ENCODE measurements at places on chromosomes 5 and 9.

GRCh38 chr9:135907006-135907430 is 328 bp downstream of the CAMSAP1 start:
- no peak for DNase-seq

- no peak for DNase-seq
These were observed 644 bp downstream of the IER5L start for GRCh38 chr9:129177443-129177790.

DNA sequence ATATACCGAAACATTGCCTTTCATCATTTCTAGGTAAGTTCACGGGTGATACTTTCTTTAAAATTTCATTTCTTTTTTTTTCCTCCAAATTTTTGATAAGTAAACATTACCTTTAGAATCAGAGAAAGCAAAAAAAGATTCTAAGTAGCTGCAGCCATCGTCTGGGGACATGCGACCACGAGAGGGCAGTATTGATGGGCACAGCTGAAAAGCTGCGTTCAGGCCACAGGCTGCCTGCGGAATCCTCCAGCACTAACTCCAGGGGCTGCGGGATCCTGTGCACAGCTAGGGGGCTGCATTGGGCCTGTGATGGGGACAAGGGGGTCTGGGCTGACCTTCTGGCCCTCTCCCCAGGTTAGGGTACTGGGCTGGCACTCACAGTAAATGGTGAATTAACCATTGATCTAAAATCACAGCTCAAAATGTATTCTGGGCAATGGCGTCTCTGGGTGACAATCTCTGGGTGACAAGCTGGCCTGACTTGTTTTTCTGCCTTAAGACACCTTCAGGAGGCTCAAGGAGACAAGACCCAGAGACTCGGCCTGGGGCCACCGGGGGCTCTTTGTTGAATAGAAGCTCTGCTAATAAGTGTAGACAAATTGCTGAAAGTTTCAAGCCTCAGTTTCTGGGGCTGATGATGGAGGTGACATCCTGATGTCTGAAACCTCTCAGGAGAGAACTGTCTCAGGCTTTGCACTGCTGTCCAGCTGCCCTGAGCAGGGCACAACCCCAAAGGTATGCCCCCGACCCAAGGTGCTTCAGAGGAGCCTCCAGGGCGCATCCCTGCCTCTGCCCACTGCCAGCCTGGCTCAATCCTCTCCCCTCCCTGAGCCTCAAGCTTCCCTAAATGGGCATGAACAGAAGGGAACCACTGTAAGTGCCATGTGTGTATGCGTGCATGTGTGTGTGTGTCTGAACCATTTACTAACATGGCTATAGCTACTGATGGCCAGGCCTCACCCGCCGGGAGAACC is 44.3 kb upstream of the SARDH start:
- peak; percentile 47 for DNase-seq

- DNase-seq = peak; percentile 67
These were observed 6.3 kb upstream of the TTLL11 start for GRCh38 chr9:122099271-122099869.

DNA sequence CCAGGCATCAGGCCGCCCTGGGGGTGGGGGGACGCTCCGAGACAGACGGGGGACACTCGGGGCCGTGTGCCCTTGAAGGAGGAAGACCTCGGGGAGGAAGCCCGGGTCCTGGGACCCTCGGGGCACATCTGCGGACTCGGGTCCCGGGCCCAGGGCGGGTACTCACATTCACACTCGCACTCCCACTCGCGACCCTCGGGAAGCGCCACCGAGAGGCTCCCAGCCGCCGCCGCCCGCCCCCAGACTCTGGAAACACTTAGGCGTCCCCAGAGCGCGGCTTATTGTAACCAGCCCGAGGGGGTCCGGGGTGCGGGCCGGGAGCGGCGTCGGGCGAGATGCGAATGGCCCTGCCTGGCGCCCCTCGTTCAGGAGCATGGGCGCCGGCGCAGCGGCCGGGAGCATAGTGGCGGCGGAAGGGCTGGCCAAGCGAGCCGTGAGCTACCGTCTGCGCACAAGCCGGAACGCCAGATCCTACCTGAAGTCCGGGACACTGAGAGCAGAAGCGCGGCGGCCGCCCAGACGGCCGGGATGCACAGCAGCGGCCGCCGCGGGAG is 559 bp downstream of the ROR2 start:
- no peak for DNase-seq

- no peak for DNase-seq
These were observed 270.7 kb upstream of the PAPPA start for GRCh38 chr9:115882911-115883310.

GRCh38 chr9:16023446-16023845 is 470.6 kb downstream of the CCDC171 start:
- no peak for DNase-seq

DNA sequence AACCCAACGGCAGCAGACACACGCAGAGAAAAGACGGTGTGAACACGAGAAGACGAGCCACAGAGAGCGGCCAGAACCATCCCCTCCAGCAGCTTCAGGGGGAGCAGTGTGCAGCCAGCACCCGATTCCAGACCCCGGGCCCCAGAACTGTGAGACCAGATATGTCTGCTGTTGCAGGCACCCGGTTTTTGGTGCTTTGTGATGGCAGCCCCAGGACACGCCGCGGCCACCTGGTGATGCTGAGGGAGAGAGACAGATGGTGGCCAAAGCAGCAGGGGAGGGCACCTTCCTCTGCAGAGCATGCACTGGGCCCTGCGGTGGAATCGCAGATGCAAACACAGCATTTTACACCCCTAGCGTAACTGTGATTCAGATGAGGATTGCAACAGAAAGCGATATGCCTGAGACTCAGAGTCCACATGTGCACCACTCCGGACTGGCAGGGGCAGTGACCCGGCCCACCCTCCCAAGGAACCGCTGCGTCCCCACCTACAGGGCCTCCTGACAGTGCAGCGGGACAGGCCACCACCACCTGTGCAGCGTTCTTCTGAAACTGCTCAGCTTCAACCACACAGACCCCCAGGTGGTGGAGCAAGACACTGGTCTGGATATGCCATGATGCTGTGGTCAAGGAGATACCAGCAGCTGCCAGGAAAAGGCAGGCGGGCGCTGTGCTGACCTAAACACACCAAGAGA is 24.0 kb downstream of the ZDHHC11B start:
- DNase-seq = no peak

GRCh38 chr9:134319306-134320125 is 6.7 kb upstream of the RXRA start:
- DNase-seq = no peak

- DNase-seq = no peak
These were observed 40.0 kb downstream of the KLHL3 start for GRCh38 chr5:137695651-137696428.

DNA sequence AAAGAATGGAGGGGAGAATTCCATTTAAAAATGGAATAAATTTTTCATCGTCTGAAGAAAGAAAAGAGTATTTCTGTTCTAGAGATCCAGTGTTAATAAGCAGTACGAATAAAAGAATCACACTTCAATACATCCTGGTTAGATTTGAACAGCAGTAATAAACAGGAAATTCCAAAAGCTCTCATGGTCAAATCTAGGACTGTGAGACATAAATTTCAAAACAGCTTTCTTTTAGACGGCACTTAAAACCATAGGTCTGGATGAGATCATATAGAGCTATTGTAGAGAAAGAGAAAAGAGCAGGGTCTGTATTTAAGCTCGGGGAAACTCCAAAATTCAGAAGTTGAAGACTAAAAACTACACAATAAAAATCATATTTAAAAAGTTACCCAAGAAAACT is 1006.9 kb upstream of the CTNND2 start:
- DNase-seq = no peak

- DNase-seq = no peak
These were observed 62.9 kb downstream of the SHB start for GRCh38 chr9:38006163-38006562.

DNA sequence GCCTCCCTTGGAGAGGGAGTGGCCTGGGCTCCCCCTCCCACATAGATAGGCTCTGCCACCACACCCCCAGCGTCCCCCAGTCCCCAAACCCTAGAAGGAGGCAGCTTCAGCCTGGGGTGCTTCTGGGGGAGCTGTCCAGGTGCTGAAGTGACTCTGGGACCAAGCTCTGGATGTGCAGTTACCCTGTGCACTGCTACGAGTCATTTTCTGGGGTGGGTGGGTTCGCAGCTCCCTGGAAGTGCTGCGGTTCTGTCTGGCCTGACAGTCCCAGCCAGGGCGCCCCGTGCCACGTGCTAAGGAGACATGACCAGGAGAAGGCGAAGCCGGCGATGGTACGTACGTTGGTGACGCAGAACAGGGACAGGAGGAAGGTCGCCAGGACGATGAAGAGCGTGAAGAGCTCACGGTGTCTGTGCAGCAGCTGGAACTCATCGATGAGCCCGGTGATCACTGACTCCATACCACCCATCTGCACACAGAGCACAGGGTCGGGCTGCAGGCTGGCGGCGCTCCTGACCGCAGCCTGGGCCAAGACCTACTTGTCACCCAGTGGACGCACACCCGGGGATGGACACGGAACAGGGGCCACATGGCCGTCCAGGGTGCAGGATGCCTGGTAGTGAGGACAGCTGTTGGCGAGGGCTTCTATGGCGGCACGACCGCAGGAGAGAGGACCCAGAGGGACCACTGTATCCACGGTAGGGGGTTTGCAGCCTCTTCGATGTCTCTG is 35.7 kb downstream of the SLC6A3 start:
- no peak for DNase-seq

Measured in stimulated activated CD8-positive, alpha-beta memory T cell treated with anti-CD3 and anti-CD28 coated beads, Interleukin-12 subunit alpha, Interleukin-12 subunit beta, amount 100 ng/mL, for 1 hour (primary cell).